ENCODE measurements at places on chromosomes 11 and 22.

GRCh38 chr11:19394525-19395016 lies 153.8 kb upstream of the E2F8 start:
- H3K27me3 ChIP-seq = no peaks in the 10 kb centered on the region
- H3K27ac ChIP-seq = no peak overlapping the region
- H3K4me1 ChIP-seq = no peaks in the 10 kb centered on the region
- H3K4me3 ChIP-seq = no peak overlapping the region
- no peaks in the 10 kb centered on the region for H3K36me3 ChIP-seq

GRCh38 chr11:62398011-62398994 lies 20.5 kb upstream of the SCGB1A1 start:
- H3K27ac ChIP-seq = peak overlapping the region; percentile 84
- H3K36me3 ChIP-seq = no peaks in the 10 kb centered on the region
- H3K4me3 ChIP-seq = no peak overlapping the region
- peak; percentile 76 for DNase-seq

- no peaks in the 10 kb centered on the region for H3K4me1 ChIP-seq
- no peak overlapping the region for H3K27ac ChIP-seq
These were observed 78.5 kb downstream of the SPON1 start for GRCh38 chr11:14041040-14041439.

GRCh38 chr11:7688238-7688826 lies 15.0 kb upstream of the CYB5R2 start:
- no peaks in the 10 kb centered on the region for H3K4me1 ChIP-seq
- H3K36me3 ChIP-seq = no peaks in the 10 kb centered on the region
- no peak for DNase-seq
- no peak overlapping the region for H3K4me3 ChIP-seq
- H3K27me3 ChIP-seq = no peaks in the 10 kb centered on the region
- H3K27ac ChIP-seq = no peak overlapping the region

DNA sequence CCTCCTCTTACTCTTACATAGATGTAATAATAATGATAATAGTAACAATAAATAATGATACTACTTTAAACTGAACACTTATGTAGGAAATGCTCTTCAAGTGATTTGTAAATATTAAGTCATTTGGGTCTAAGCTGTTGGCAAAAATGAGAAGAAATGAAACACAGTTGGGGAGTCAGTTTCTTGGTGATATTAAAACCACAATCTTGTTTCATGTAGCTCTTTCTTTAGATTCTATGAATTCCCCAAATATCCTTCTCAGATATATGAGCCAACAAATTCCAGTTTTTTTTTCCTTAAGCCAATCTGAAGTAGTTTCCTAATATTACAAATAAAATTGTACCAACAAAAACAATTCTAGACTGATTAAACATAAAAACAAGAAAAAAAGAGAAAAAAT lies 1115.6 kb upstream of the CNTN5 start:
- no peak overlapping the region for H3K27ac ChIP-seq
- no peak for DNase-seq
- H3K36me3 ChIP-seq = no peaks in the 10 kb centered on the region
- H3K4me1 ChIP-seq = no peaks in the 10 kb centered on the region
- H3K27me3 ChIP-seq = no peaks in the 10 kb centered on the region
- no peak overlapping the region for H3K4me3 ChIP-seq

DNA sequence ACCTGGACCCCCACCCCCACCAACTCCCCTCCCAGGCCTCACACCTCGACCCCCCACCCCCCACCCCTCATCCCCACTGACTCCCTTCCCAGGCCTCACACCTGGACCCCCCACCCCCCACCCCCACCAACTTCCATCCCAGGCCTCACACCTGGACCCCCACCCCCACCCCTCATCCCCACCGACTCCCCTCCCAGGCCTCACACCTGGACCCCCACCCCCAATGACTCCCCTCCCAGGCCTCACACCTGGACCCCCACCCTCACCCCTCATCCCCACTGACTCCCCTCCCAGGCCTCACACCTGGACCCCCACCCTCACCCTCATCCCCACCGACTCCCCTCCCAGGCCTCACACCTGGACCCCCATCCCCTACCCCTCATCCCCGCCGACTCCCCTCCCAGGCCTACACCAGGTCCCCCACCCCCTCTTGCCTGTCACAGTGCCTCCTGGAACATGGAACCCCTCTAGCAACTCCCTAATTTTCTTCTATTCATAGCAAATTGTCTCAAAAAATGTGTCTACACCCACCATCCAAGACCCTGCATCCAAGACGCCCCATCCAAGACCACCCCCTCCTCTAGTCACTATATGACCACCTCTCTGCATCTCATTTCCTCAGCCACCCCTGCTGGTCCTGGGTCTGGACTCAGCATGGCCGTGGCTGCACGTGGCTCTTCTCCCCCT lies 36.9 kb upstream of the BRSK2 start:
- no peak overlapping the region for H3K27ac ChIP-seq
- H3K27me3 ChIP-seq = peaks cover 12% of the 10 kb centered on the region
- no peaks in the 10 kb centered on the region for H3K36me3 ChIP-seq
- H3K4me3 ChIP-seq = no peak overlapping the region
- no peaks in the 10 kb centered on the region for H3K4me1 ChIP-seq

GRCh38 chr11:66715346-66716085 lies 13.5 kb downstream of the SPTBN2 start:
- DNase-seq = no peak
- no peaks in the 10 kb centered on the region for H3K36me3 ChIP-seq
- no peak overlapping the region for H3K27ac ChIP-seq
- H3K4me1 ChIP-seq = no peaks in the 10 kb centered on the region
- no peak overlapping the region for H3K4me3 ChIP-seq

DNA sequence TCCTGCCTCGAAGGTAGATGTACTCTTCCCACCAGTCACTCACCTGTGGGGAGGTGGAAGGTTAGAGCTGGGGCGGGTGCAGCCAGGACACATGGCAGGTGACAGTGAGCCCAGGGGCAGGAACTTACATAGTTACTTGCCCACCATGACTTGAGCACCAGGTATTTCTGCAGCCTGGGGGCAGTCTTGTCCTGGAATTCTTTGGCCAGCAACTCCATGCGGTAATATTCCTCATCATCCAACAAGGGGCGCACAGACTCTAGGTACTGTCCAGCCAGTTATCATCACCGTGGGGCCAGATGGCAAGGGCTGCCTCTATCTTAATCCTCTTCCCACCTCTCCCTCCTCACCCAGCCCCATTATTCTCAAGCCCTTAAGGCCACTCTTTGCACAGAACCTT lies 2.2 kb downstream of the CPT1B start:
- H3K36me3 ChIP-seq = no peaks in the 10 kb centered on the region
- no peak for DNase-seq
- H3K4me1 ChIP-seq = peaks cover 15% of the 10 kb centered on the region
- no peak overlapping the region for H3K4me3 ChIP-seq

GRCh38 chr22:37015587-37015878 lies 3.7 kb downstream of the TST start:
- peaks cover 42% of the 10 kb centered on the region for H3K4me1 ChIP-seq
- no peaks in the 10 kb centered on the region for H3K27me3 ChIP-seq
- DNase-seq = no peak
- no peaks in the 10 kb centered on the region for H3K36me3 ChIP-seq
- no peak overlapping the region for H3K4me3 ChIP-seq

GRCh38 chr22:23094695-23095681 lies 24.7 kb downstream of the GNAZ start:
- H3K4me1 ChIP-seq = peaks cover 26% of the 10 kb centered on the region
- no peak overlapping the region for H3K4me3 ChIP-seq

- H3K27me3 ChIP-seq = peaks cover 18% of the 10 kb centered on the region
- no peaks in the 10 kb centered on the region for H3K4me1 ChIP-seq
- H3K4me3 ChIP-seq = peak overlapping the region; percentile 54
- no peak for DNase-seq
- no peaks in the 10 kb centered on the region for H3K36me3 ChIP-seq
These were observed 8.3 kb upstream of the PPIL2 start for GRCh38 chr22:21657360-21658032.

- no peak overlapping the region for H3K4me3 ChIP-seq
- DNase-seq = no peak
- H3K36me3 ChIP-seq = no peaks in the 10 kb centered on the region
These were observed 3.5 kb upstream of the AMPD3 start for GRCh38 chr11:10451426-10452116.

DNA sequence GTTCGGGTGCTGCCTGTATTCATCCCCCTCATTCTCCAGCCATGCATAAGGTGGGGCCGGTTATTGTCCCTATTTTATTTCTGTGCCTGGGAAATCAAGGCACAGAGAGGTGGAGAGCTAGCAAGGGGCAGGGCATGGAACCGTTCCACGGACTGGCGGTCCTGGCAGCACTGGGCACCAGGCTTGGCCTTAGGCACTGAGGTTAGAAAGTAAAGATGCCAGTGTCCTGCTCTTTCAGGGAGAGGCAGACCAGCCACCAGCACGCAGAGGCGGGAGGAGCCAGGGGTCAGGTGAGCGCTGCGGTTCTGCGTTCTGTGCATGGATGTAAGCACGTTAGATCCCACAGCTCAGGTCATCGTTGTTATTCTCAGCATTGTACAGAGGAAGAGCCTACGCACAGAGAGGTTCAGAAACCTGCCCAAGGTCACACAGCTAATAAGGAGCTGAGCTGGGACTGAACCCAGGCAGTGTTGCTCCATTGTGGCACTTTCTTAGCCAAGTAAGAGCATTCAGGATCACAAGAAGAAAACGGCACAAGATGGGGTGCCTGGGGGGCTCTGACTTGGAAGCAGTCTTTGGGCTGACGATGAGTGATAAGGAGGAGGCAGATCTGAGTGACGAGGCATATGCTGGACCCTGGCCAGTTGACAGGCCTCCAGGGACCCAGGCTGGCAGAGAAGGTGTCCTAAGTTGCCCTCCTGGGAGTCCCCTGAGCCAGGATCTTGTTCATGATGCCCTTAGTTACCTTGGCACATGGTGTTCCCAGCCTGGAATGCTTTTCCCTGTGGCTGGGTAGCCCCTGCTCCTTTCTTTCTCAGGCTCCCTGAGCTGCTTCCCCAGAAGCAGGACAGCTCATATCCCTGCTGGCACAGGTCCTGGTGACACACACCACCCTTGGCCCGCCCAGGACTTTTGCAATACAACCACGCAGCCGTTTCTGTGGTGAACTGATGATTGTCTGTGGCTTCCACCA lies 41.1 kb downstream of the OSBPL5 start:
- H3K36me3 ChIP-seq = peaks cover 32% of the 10 kb centered on the region
- H3K27me3 ChIP-seq = no peaks in the 10 kb centered on the region
- H3K4me1 ChIP-seq = no peaks in the 10 kb centered on the region
- DNase-seq = peak; percentile 97
- H3K27ac ChIP-seq = peak overlapping the region; percentile 80

DNA sequence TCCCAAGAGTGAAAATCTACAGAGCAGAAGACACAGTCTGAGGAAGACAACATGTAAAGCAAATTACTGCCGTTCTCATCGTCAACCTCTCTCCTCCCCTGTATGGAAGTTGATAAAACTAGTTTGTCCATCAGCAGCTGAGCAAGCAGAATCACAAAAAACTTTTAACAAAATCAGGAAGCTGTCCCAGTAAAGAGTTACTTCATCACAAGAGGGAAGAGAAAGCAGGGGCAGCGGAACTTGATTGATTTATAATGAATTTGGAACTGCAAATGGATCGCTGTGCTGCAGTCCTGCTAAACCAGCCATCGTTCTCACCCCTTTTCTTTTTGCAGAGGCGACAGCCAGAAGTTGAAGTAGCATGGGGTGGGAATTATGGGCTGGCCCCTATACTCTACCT lies 13.7 kb upstream of the UCP3 start:
- peaks cover 27% of the 10 kb centered on the region for H3K4me1 ChIP-seq
- no peak overlapping the region for H3K27ac ChIP-seq
- no peaks in the 10 kb centered on the region for H3K36me3 ChIP-seq
- no peak for DNase-seq

DNA sequence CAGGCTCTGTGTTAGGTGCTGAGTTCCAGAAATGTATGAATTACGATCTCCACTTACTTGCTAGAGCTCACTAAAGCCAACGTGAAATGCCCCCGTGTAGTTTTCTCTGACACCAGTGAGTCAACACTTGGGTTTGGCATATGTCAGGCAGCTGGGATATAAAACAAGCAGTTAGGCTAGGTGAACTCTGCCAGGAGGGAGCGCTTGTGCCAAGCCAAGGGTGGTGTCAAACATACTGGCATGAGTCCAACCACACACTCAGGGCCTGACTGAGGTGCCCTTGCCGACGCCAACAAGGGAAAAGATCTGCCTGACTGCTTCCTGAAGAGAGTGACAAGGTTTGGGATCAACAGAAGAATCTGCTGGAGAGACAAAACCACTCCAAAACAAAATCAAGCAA lies 167.8 kb upstream of the NARS2 start:
- H3K27ac ChIP-seq = no peak overlapping the region
- H3K4me1 ChIP-seq = no peaks in the 10 kb centered on the region
- no peak overlapping the region for H3K4me3 ChIP-seq
- H3K36me3 ChIP-seq = no peaks in the 10 kb centered on the region
- H3K27me3 ChIP-seq = no peaks in the 10 kb centered on the region

GRCh38 chr22:34877506-34877905 lies 188.5 kb upstream of the ISX start:
- no peak for DNase-seq
- no peaks in the 10 kb centered on the region for H3K36me3 ChIP-seq
- no peaks in the 10 kb centered on the region for H3K4me1 ChIP-seq
- no peaks in the 10 kb centered on the region for H3K27me3 ChIP-seq
- H3K4me3 ChIP-seq = no peak overlapping the region
- H3K27ac ChIP-seq = no peak overlapping the region

DNA sequence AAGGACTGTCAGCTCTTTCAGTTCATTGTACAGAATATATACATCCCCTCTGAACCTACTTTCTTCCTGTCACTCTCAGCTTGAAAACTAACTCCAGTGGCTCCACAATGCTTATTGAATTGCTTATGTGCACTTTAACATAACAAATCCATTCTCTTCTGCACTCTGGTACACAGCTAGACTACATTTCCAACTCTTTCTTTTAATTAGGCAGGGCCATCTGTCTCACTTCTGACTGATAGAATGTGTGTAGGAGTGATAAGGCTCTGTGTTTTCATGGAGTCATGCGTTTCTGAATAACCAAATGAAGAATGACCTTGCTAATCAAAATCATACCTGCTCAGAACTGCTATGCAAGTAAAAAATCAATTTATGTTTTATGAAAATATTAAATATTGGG lies 278.5 kb upstream of the CCDC179 start:
- H3K4me1 ChIP-seq = no peaks in the 10 kb centered on the region
- no peak for DNase-seq
- no peaks in the 10 kb centered on the region for H3K27me3 ChIP-seq
- no peak overlapping the region for H3K27ac ChIP-seq
- H3K4me3 ChIP-seq = no peak overlapping the region
- H3K36me3 ChIP-seq = no peaks in the 10 kb centered on the region

GRCh38 chr11:100681064-100681502 lies 6.0 kb upstream of the ARHGAP42 start:
- no peak overlapping the region for H3K4me3 ChIP-seq
- no peaks in the 10 kb centered on the region for H3K36me3 ChIP-seq
- H3K27me3 ChIP-seq = no peaks in the 10 kb centered on the region
- H3K27ac ChIP-seq = no peak overlapping the region
- no peaks in the 10 kb centered on the region for H3K4me1 ChIP-seq

GRCh38 chr11:132101881-132102280 lies 731.5 kb downstream of the NTM start:
- no peaks in the 10 kb centered on the region for H3K4me1 ChIP-seq
- DNase-seq = no peak
- no peak overlapping the region for H3K27ac ChIP-seq
- H3K4me3 ChIP-seq = no peak overlapping the region
- no peaks in the 10 kb centered on the region for H3K27me3 ChIP-seq

Data from sigmoid colon (tissue), 7 donors.